ENCODE measurements at places on chromosomes 6 and 20. TPM values are rescaled to one million over a fixed set of nuclear protein-coding genes. Genes with fewer than 3 reads are reported as not detected.

DNA sequence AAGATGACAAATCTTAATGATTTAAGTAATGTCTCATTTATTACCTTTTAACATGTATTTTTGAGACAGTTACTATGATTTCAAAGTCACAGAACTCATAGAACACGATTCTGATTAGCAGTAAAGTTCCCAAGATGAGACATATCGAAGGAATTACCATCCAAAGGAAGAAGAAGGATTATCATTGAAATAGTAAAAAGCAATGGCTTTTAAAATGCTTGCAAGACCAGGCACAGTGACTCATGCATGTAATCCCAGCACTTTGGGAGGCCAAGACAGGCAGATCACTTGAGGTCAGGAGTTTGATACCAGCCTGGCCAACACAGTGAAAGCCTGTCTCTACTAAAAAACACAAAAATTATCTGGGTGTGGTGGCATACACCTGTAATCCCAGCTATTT is 219.2 kb downstream of the KHDC1L start:
- DNase-seq = no peak

The RHAG gene
- not detected for total RNA-seq

GRCh38 chr6:130517444-130517931 is 151.7 kb downstream of the TMEM200A start:
- peak; percentile 24 for DNase-seq

GRCh38 chr6:87534377-87535047 is 55.3 kb downstream of the RARS2 start:
- no peak for DNase-seq

- no peak for DNase-seq
Observed at GRCh38 chr6:165478581-165478980, 169.2 kb upstream of the C6orf118 start.

Measured in activated T-helper 1 cell treated with anti-CD3 and anti-CD28 coated beads, Interleukin-12 subunit alpha, Interleukin-12 subunit beta, Interleukin-2, Interleukin-4 antibody, amounts not matched to agents 30 ng/mL and 10 ng/mL and 1 ng/mL, durations not matched to agents 14 hours and 24 hours and 36 hours (primary cell).